ENCODE measurements at places on chromosomes 16 and 17. TPM values are rescaled to one million over a fixed set of nuclear protein-coding genes. Genes with fewer than 3 reads are reported as not detected.

DNA sequence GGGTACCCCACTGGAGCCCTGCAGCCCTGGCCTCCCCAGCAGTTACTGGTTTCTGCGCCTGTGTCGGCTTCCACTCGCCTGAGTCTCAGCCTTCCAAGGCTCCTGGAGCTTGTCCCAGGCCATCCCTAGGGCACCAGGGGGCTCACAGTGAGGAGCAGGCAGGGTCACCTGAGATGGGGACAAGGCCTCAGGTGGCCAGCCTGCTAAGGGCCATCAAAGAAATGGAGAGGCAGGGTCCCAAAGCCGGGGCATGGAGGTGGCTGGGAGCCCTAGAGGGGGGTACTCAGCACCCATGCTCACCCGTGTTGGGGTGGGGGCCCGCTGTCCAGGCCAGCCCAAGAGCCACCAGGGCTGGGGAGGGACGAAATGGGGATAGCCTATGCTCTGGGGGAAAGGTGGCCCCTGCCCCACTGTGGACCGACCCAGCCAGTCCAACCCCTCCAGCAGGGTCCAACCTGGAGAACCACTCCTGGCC is 1.3 kb downstream of the FASN start:
- DNase-seq = no peak
- H3K36me3 ChIP-seq = no peaks in the 10 kb centered on the region
- H3K27ac ChIP-seq = no peak overlapping the region
- H3K27me3 ChIP-seq = no peaks in the 10 kb centered on the region
- H3K4me1 ChIP-seq = no peaks in the 10 kb centered on the region
- H3K4me3 ChIP-seq = peak overlapping the region; percentile 78

DNA sequence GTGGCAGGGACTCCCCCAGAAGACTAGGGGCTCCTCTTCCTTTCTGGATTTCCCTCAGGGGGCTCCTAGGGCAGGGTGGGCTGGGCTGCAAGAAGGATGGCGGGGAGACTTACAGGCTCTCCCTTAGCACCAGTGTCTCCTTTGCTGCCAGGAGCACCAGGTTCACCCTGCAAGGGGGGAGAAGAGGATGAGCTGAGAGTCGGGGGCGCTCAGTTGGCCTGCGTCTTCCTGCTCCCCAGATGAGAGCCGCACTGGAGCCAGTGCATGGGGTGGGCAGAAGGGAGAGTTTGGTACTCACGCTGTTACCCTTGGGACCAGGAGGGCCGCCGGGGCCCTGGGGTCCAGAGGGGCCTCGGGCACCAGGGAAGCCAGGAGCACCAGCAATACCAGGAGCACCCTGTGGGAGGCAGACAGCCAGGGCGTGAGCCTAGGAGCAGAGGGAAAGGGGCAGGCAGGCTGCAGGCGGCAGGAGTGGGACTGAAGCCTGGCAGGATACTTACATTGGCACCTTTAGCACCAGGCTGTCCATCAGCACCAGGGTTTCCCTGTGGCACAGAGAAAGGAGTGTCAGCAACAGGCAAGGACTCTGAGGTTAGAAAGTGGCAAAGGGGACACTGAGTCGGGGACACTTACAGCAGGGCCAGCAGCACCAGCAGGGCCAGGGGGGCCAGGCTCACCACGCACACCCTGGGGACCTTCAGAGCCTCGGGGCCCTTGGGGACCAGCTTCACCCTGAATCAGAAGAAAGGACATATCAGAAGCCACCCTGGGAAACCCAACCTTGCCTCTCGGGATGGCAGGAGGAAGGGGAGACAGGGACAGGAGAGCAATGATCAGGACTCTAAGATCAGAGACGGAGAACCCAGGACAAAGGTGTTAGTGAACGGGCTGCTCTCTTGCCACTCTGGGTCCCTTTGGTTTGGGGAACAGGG is 6.2 kb downstream of the COL1A1 start:
- H3K27ac ChIP-seq = peak overlapping the region; percentile 100
- H3K4me1 ChIP-seq = peaks cover 84% of the 10 kb centered on the region
- peaks cover 74% of the 10 kb centered on the region for H3K27me3 ChIP-seq
- peak overlapping the region; percentile 100 for H3K4me3 ChIP-seq

- no peaks in the 10 kb centered on the region for H3K36me3 ChIP-seq
- no peak overlapping the region for H3K27ac ChIP-seq
- peaks cover 2% of the 10 kb centered on the region for H3K27me3 ChIP-seq
These were observed 78.2 kb downstream of the CCDC182 start for GRCh38 chr17:57666946-57667345.

The SPIRE2 gene
- total RNA-seq = 2.4 TPM

DNA sequence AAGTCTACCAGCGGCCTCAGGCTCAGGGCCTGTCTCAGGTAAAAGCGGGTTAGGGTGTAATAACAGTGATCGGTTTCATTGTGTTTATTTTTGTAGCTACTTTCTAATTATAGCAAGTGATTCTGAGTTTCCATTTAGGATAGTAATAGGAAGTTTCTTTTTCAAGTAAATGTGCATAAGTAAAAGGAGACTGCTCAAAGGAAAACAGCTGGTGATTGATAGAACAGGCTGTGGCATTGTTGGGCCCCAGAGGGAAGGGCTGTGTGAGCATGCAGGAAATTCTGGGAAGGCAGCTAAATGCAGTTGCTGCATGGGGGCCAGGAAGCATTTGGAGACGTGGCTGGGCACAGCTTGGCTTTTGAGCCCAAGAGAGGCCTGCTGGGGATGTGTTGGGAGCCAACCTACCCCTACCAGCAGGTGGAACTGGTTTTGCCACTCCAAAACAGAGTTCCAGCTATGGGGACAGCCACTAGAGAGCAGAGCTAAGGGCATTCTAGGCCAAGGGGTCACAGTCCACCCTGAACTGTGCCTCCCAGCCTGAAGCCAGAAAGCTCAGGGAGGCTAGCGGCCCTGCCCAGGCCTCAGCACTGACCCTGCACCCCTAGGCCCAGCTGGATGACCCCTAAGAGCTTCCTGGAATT is 12.6 kb downstream of the SNX20 start:
- no peak overlapping the region for H3K27ac ChIP-seq
- no peak for DNase-seq
- H3K4me3 ChIP-seq = no peak overlapping the region
- H3K36me3 ChIP-seq = peaks cover 21% of the 10 kb centered on the region
- peaks cover 6% of the 10 kb centered on the region for H3K4me1 ChIP-seq
- H3K27me3 ChIP-seq = peaks cover 7% of the 10 kb centered on the region

The MRPL10 gene
- total RNA-seq = 41.1 TPM

The ABCA10 gene
- total RNA-seq = not detected

- peak overlapping the region; percentile 94 for H3K27ac ChIP-seq
- peak; percentile 42 for DNase-seq
- H3K36me3 ChIP-seq = peaks cover 6% of the 10 kb centered on the region
- H3K4me3 ChIP-seq = peak overlapping the region; percentile 92
These were observed 503 bp downstream of the DHX58 start for GRCh38 chr17:42111871-42112551.

DNA sequence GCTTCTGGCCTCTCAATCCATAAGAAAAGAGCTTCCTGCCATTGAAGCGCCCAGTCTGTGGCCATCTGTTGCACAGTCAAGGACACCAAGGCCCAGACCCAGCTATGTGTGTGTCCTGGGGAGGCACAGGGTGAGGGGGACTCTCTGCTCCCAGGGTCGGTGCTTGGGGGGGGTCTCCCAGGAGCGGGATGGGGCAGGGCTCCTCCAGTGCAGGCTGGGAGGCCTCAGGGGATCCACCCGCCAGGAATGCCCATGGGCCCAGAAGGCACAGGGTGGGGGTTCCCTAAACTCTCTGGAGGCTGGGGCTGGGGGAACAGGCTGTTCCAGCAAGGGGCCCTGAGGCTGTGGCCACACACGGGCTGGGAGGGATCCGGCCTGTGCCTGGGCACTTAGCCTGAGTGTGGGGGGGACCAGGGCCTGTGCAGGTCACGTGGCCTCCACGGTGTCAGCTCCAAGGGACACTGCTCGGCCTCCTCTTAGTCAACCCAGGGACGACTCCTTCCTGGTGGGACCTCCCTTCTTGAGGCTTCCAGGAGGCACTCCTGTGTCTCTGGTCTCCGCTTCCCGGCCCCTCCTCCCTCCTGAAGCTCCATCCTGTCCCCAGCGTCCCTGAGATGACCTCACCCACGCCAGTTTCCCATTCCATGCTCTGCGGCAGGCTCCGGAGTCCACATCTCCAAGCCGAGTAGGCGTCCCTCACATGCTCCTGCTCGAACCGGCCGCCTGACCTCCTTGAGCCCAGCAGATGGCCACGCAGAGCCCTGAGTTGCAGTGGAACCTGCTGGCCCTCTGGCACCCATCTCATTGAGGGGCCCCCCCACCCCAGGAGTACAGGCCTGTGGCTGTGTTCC is 23.1 kb upstream of the BAHCC1 start:
- H3K27me3 ChIP-seq = peaks cover 16% of the 10 kb centered on the region
- peak overlapping the region; percentile 20 for H3K4me3 ChIP-seq
- DNase-seq = peak; percentile 62
- peak overlapping the region; percentile 82 for H3K27ac ChIP-seq
- peaks cover 7% of the 10 kb centered on the region for H3K4me1 ChIP-seq
- H3K36me3 ChIP-seq = no peaks in the 10 kb centered on the region

The KRTAP3-1 gene
- total RNA-seq = 6.8 TPM

DNA sequence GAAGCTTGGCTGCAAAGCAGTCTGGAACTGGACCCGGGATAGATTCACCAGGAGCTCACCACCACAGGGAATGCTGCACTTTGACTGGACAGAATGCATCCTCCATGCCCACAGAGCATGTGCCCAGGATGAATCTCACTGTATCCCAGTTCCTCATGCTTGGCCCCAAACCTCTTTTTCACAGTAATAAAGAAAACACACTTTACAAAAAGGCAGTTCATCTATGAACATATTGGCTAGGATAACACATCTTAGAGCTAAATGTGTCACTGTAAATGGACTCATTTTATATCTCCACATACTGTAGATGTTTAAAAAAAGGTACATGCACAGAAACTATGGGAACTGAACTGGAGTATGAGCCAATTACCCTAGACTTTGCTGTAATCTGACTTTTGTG is 266.9 kb downstream of the TOX3 start:
- no peaks in the 10 kb centered on the region for H3K4me1 ChIP-seq
- H3K27me3 ChIP-seq = no peaks in the 10 kb centered on the region
- no peak overlapping the region for H3K4me3 ChIP-seq
- H3K36me3 ChIP-seq = no peaks in the 10 kb centered on the region
- H3K27ac ChIP-seq = no peak overlapping the region

DNA sequence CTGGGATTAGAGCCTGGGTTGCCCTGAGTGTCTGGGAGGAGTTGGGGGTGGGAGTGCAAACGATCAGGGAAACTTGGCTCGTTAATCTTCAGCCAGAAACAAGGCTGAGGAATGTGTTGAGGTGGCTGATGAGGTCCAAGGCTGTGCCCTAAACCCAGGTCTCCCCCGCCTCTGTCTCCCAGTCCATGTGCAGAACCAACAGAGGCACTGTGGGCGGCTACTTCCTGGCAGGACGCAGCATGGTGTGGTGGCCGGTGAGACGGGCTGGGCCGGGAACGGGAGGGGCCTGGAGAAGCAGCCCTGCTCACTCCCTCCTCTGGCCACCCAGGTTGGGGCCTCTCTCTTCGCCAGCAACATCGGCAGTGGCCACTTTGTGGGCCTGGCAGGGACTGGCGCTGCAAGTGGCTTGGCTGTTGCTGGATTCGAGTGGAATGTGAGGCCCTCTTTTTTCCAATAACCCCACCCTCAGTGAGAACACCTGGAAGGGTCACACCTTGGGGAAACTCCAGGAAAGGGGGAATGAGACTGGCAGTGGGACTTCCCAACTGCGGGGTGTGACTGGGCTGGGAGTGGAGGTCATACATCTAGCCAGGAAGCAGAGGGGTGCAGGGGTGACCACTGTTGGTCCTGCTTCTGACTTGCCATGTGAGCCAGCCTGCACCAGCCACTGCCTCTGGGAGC is 1.7 kb downstream of the SLC5A2 start:
- no peak for DNase-seq
- no peak overlapping the region for H3K27ac ChIP-seq
- no peak overlapping the region for H3K4me3 ChIP-seq
- H3K36me3 ChIP-seq = peaks cover 2% of the 10 kb centered on the region
- H3K4me1 ChIP-seq = no peaks in the 10 kb centered on the region

The CCDC102A gene
- total RNA-seq = 4.6 TPM

The AIPL1 gene
- not detected for total RNA-seq

DNA sequence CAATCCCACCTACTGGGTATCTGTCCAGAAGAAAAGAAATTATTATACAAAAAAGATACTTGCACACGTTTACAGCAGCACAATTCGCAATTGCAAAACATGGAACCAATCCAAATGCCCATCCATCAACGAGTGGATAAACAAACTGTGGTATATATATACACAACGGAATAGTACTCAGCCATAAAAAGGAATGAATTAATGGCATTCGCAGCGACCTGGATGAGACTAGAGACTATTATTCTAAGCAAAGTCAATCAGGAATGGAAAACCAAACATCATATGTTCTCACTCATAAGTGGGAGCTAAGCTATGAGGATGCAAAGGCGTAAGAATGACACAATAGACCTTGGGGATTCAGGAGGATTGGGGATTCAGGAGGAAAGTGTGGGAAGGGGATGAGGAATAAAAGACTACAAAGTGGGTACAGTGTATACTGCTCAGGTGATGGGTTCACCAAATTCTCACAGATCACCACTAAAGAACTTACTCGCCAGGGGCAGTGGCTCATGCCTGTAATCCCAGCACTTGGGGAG is 21.0 kb downstream of the CNOT1 start:
- H3K36me3 ChIP-seq = 0 out of 2 replicates have a peak, but pooled peaks cover 7% of the 10 kb centered on the region
- no peak for DNase-seq
- H3K27ac ChIP-seq = no peak overlapping the region
- H3K4me3 ChIP-seq = no peak overlapping the region

DNA sequence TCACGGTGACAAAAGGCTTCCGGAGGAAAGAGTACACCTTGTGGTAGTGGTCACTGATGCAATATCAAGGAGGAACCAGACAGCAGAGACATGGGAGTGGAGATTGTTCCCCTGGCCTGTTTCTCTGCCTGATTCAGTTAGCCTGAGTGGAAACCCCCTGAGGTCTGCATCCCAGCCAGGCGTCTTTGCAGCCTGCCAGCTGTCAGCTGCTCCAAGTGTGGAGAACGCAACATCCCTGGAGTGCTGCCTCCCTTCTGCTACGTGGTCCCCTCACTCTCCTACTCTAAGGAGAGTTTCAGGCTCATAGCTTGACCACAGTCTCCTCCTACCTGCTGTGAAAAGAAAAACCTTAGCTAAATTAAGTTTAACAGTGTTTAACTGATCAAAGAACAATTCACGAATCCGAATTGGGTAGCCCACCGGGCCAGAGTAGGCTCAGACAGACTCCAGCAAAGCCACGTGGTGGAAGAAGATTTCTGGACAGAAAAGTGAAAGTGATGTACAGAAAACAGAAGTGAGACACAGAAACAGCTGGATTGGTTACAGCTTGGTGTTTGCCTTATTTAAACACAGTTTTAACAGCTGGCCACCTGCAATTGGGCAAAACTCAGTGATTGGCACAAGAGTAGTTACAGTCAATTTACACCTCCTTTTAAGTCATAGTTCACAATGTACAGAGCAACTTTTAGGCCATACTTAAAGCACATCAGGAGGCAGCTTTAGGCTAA is 188.6 kb downstream of the DNAH9 start:
- no peaks in the 10 kb centered on the region for H3K27me3 ChIP-seq
- H3K4me3 ChIP-seq = no peak overlapping the region
- H3K27ac ChIP-seq = no peak overlapping the region

GRCh38 chr17:47604598-47604927 is 45.2 kb upstream of the KPNB1 start:
- peaks cover 52% of the 10 kb centered on the region for H3K36me3 ChIP-seq
- peak overlapping the region; percentile 80 for H3K27ac ChIP-seq
- H3K4me1 ChIP-seq = peaks cover 29% of the 10 kb centered on the region

- DNase-seq = peak; percentile 32
- no peak overlapping the region for H3K27ac ChIP-seq
- peaks cover 48% of the 10 kb centered on the region for H3K27me3 ChIP-seq
- no peak overlapping the region for H3K4me3 ChIP-seq
These were observed 1.7 kb downstream of the RPRML start for GRCh38 chr17:46977348-46977747.

The TENT4B gene
- total RNA-seq = 21.8 TPM

- no peaks in the 10 kb centered on the region for H3K36me3 ChIP-seq
- H3K4me1 ChIP-seq = no peaks in the 10 kb centered on the region
- peaks cover 6% of the 10 kb centered on the region for H3K27me3 ChIP-seq
- no peak for DNase-seq
These were observed 116.9 kb upstream of the IRX5 start for GRCh38 chr16:54813778-54814177.

Measured in HFFc6 (cell line).